ENCODE measurements at places on chromosomes 5 and 9.

- no peak for DNase-seq
Measured at GRCh38 chr5:174446988-174447387, 277.4 kb upstream of the MSX2 start.

DNA sequence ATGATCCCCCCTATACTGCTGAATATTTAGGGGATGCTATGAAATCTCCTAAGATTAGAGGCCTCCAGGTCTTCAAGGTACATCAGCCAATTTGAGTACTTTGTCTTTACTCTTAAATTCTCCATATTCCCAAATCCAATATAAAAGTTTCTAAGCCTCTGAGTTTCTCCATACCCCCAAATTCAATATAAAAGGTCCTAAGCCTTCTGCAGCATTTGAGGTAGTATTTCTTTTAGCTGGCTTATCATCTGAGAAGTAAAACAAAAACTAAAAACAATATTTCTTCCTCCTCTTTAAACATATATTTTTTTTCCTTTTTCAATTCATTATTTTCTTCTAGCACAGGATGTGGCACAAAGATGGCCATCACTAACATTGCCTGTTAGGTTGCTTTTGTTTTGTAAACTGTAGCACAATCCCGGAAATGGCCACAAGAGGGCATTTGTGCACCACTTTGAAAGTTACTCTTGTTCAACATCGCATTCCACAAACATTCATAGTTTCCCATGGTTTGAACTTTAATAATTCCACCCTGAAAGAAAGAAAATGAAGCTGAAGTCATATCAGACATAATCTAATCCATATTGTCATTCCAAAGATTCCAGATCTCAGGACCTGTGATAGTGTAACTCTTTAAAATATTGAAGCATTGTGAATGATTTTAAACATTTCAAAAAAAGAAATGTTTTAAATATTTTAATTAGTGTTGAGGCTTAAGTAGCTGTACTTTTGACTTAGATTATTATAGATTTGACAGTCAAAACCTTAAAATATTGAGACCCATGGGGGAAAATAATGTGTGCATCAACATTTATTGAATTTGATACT is 21.0 kb upstream of the SCGB3A2 start:
- DNase-seq = peak; percentile 48

DNA sequence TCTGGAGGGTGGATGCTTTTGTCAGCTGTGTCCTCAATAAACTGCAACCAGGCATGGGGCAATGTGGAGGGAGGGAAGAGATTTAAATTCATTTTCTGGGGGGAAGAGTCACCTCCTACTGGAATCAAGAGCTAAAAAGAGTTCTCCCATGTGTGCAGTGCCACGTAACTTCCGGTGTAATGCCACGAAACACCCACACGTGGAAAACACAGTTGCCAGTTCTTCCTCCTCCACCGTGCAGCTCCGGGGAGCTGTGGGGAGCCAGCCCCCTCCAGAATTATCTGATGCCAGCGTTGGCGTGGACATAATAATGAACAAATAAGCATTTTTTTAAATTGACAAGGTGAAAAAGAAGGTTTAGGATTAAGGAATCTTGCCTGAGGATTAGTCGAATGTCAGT is 32.1 kb upstream of the MED10 start:
- no peak for DNase-seq

- no peak for DNase-seq
Measured at GRCh38 chr5:169893571-169893970, 86.7 kb downstream of the INSYN2B start.

DNA sequence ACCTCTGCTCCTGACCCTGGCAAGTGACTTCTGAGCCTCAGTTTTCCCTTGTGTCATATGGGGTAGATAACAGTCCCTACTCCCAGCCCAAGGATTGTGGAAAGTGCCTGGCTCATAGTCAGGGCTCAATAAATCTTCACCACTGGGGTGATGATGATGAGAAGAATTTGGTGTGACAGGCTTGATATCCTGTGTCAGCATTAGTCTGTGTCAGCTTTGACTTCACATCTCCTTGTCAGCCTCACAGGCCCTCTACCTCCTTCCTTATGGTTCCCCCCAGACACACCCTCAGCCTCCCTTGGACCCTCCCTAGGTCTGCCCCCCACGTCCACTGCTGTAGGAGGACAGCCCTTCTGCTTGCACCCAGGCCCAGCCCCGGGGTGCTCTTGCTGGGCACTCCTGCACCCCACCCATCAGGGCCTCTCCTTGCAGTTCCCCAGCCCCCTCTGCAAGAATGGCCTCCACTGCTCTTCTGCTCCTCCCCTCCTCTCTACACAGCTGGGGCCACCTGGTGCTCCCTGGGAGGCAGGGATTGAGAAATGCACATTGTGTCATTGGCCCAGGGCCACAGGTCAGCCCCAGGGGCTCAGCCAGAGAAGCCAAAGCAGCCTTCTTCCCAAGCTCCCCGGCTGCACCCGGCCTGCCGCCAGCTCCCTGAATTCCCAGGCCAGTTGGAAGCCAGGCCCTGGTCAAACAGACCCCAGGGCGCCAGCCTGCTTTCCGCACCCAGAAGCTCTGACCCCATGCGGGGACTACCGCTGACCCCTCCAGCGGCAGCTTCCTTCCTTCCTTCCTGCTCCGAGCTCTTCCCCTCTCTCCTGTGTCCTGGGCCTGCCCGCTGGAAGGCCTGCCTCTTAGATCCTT is 7.7 kb downstream of the FGFR4 start:
- peak; percentile 90 for DNase-seq

All from AG08396 (cell line).